ENCODE measurements at places on chromosomes 2 and 18.

DNA sequence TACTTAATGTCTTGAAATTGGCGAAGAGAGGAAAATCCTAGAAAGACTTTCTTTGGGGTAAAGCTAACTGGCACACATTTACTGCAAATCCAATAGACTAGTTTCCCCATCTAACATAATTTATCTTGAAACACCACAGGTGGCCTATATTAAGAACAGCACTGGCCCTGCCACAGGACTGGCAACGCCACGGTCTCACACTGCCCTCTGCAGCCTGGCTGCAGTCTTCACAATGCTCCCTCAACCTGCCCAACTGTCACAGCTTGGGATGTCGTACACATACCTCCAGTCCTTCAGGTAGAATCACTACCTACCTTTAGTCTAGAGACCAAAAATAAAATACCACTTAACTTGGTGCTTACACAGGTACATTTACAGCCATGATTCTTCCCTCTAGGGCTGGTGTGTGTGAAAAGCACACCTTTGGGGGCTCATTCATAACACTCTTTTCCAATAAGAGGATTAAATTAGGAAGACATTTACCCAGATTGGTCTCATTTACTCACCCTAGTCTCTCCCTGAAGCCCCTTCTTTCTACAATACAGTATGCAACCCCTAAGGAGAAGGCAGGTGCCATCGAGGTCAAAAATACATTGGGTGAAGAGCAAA lies 222.2 kb downstream of the C1D start:
- no peak for DNase-seq

- DNase-seq = no peak
Measured at GRCh38 chr18:32026491-32027086, 8.0 kb downstream of the RNF125 start.

DNA sequence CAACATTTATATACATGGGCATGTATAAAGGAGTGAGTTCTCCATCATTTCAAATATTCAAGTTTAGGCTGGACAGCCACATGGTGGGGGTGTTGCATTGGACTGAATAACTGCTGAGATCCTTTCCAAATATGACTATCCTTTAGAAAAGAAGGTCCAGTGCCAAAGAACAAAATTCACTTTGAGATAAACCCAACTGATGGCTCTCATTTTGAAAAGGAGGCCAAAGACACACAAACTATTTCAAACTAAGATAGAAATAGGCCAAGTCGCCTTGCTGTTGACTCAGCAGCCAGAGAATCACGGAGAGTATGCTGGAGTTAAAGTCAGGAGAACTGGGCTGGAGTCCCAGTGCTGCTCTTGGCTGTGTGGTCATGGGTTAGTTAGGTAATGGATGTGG lies 204.5 kb upstream of the LRATD1 start:
- DNase-seq = no peak

DNA sequence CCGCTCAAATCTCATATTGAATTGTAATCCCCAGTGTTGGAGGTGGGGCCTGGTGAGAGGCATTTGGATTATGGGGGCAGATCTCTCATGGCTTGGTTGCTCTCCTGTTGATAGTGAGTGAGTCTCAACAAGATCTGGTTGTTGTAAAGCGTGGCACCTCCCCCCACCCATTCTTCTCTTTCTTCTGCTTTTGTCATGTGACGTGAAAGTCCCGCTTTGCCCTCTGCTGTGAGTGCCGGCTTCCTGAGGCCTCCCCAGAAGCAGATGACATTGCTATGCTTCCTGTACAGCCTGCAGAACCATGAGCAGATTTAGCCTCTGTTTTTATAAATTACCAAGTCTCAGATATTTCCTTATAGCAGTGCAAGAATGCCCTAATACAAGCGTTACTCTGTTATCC lies 673.8 kb downstream of the ADCYAP1 start:
- no peak for DNase-seq

GRCh38 chr18:44537526-44537925 lies 143.2 kb upstream of the SETBP1 start:
- DNase-seq = no peak

DNA sequence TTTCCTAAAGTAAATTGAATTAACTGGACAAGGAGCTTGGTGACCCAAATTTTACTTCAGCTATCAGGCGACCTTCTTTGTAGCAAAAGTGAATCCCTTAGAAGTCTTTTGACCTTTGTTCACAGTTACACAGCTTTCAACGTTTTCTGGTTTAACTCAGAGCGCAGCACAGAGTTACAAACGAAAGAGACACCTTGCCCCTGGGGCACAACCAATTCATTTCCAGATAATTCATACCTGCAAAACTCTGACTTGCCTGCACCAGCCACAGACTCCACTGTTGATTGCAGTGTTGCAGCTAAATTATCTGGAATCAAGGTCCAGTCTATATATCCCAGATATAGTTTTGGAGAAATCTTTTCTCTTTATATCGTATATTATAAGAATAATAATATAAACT lies 358.6 kb upstream of the VWC2L start:
- no peak for DNase-seq

GRCh38 chr2:175576270-175576669 lies 394.8 kb upstream of the ATP5MC3 start:
- no peak for DNase-seq

DNA sequence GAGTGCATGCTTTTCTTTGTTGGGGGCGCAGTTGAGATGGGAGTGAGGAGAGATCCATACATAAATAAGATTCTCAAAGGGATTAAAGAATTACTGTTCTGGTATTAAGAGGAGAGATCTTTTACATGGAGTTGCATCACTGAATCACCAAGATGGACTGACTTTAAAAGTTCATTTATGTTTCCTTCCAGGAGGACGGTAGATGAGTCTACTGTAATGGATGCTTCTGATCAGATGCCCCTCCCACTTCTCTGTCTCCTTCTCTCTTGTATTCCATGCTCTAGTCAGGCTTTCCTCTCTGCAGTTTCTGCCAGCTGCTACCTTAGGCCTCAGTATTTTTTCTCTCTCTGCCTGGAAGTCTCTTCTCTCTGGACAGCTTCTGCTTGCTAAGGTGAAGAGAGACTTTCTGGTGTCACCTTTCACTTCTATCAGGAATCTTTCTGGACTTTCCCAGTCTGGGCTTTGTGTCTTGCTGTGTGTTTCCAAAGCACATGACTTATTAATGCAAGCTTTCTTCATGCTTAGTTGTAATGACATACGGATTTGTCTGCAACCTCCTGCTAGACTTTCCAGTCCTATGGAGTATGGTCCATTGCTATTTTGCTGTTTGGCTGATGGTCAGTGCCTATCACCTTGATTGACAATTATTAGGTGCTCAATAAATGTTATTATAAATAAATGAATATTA lies 23.6 kb downstream of the FAM171B start:
- no peak for DNase-seq

- DNase-seq = no peak
Measured at GRCh38 chr2:110680709-110681108, 2.8 kb upstream of the BUB1 start.

- no peak for DNase-seq
Measured at GRCh38 chr18:59517446-59518165, 158.5 kb upstream of the LMAN1 start.

DNA sequence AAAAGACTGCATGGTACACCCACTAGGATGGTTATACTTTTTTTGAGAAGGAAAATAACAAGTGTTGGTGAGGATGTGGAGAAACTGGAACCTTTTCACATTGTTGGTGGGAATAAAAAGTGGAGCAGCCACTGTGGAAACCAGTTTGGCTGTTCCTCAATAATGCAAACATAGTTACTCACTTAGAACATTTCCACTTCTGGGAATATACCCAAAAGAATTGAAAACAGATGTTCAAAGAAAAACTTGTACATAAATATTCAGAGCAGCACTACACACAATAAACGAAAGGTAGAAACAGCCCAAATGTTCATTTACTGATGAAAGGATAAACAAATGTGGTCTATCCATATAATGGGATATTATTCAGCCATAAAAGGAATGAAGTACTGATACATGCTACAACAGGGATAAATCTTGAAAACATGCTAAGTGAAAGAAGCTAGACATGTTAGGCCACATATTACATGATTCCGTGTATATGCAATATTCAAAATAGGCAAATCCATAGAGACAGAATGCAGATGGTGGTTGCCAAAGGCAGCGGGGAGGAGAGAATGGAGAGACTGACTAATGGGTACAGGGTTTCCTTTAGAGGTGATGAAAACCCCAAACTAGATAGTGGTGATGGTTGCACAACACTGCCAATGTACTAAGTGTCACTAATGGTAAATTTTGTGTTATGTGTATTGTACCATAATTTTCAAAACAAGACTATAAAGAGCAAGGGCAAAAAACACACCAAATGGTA lies 20.9 kb upstream of the LMAN1 start:
- DNase-seq = no peak

All from activated CD4-positive, CD25-positive, alpha-beta regulatory T cell treated with anti-CD3 and anti-CD28 coated beads, Interleukin-2, amount 50 U/mL, for 16 hours (primary cell).